Foreskin keratinocyte (primary cell): ENCODE measurements at places on chromosomes 11 and 22. TPM values are rescaled to one million over a fixed set of nuclear protein-coding genes. Genes with fewer than 3 reads are reported as not detected.

The RAB39A gene
- total RNA-seq: not detected in 2 replicates

The KRTAP5-2 gene
- total RNA-seq: not detected in 2 replicates

DNA sequence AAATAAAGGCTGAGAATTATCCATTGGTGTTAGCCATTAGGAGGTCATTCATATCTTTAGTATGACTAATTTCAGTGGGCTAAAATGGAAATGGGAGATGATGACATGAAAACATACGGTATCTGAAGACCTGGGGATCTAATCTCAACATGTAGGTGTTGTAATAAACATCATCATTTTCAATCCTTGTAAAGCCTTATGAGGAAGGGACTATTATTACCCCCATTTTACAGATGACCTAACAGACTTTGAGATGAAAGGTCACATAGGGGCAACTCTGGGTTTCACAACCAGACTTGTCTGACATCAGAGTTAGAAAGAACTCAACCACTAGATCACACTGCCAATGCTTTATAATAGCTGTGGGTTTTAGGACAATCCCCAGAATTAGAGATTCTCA lies 34.8 kb upstream of the TMEM135 start:
- no peak for DNase-seq

GRCh38 chr11:17371614-17372013 lies 16.8 kb downstream of the KCNJ11 start:
- DNase-seq: peak; percentile 52

- DNase-seq: no peak
Observed at GRCh38 chr11:2934021-2934550, 4.9 kb upstream of the PHLDA2 start.
